ENCODE measurements at places on chromosomes 3 and 15.

GRCh38 chr3:57274845-57275244 lies 17.6 kb downstream of the ASB14 start:
- no peak for DNase-seq

- DNase-seq: no peak
These were observed 189.3 kb downstream of the SV2B start for GRCh38 chr15:91289324-91289723.

DNA sequence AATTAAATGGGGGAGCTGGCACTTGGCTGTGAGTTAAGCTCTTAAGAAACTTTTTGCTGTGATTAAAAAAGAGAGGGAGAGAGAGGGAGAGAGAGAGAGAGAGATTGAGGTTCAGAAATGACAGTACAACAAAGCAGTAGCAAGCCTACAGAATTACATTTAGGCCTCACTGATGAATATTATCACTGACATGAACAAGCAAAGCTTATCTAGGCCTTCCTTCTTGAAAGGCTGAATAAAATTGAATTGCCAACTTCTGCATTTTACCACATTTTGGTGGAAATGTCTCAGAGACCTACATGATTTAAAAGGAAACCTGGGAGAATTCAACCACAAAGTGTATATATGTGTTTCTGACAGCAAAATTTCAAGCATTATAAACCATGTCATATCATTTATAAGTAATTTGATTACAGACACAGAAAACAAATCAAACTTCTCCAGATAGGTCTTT lies 530.8 kb downstream of the SOX2 start:
- DNase-seq: no peak

DNA sequence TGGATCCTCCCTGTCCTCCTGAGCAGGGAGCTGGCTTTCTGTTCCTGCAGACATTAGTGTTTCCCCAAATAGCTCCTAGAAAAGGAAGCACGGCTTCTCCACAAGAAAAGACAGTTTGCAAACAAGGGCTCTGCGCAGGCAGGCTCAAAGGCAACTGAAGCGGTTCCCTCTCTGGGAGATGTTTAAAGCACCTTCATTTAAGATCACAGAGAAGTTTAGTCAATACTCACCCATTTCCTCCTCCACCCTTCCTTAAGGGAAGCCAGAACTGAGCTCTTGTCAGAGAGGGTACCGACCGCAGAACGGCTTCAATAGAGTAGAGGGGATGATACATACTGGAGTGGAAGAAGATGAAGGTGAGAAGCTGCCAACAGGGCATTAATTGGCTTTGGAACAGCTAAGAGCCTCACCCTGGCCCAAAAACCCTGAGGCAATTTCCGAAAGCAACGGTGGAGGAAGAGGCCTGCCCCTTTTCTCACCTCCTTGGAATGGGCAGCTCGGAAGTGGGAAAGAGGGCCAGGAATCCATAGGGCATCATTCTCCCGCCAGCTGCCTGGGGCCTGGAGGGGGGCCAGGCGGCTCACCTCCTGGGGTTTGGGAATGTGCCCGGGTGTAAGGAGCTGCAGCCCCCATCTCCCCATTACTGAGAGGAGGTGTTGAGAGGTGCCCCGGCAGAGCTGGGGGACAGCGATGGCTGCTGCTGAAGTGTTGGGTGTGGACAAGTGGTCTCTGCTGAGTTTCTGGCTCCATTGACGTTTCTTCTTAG lies 4.8 kb upstream of the EPHB3 start:
- DNase-seq: no peak

- DNase-seq: no peak
These were observed 31.9 kb downstream of the STARD5 start for GRCh38 chr15:81291916-81292522.

- no peak for DNase-seq
These were observed 239.7 kb downstream of the UACA start for GRCh38 chr15:70523616-70524015.

- no peak for DNase-seq
These were observed 207.7 kb upstream of the PDZRN3 start for GRCh38 chr3:73832426-73832825.

DNA sequence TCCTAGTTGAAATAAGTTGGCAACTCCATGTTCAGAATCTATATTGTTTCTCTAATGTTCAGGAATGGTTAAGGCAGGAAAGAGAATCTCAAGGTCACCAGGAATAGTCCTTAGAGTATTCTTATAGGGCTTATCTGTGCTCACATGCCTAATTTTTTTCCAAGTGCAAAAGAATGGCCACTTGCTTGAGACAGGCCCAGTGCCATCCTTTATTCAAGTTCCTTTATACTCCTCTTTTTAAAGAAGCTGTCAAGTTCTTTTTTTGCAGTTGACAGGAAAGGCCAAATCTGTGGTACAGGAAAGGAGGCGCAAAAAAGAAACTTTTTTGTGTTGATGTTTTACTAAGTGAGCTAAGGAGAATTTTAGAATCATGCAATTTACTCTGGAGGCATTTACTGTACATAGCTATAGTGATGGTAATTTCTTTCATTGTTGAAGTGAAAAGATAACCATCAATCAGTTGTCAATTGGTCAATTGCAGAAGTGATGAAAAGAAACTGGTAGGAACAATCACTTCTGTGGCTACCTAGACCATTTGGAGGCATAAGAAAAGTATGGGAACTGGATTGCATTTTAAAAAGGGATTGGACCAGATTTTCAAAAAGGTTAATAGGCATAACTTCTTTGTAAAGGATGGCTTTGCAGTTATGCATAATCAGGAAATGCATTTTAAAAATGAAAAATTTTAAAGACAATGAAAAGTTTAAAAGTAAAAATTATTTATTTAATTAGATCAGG lies 102.5 kb upstream of the SOX2 start:
- no peak for DNase-seq

DNA sequence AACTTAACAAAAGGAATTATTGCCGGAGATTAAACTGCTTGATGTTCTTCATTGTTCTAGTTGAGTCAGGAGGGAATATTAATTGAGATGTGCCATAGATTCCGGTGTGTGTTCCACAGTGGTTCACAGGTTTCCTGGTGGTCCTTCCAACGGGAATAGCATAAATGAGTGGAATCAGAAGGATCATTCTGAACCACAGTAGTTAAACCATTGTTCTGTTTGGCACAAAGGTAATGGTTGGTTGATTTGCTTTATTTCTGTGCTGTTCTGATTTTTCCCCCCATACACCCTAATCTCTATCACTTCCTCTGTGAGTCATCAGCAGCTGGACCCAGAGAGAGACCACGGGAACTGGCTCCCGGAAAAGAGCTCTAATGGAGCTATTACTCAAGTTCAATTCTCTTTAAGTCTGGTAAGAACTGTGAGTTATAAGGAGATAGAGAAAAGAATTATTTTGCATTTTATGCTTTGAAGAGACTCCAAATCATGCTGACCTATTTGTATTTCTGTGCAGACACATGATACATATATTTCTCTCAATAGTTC lies 627.2 kb downstream of the ZIC1 start:
- peak; percentile 31 for DNase-seq

DNA sequence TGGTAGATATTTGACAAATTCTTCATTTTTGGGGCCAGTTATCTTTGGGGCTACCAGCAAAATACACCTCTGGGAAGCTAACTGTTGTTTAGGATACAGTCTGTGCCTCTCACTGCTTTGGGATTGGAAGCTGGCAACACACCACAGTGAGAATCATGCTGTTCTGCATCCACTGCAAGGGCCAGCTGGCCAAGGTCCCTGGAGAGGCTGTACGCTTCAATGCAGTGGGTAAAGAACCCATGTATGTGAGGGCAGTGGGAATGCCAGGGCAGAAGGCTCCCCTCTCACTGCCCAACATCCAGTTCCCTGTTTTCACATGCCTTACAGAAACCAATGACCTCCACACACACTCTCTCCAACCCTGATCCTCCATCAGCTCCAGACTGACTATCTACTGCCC lies 20.1 kb downstream of the ZDHHC3 start:
- DNase-seq: no peak

GRCh38 chr3:136390574-136390973 lies 140.4 kb downstream of the PCCB start:
- DNase-seq: no peak

DNA sequence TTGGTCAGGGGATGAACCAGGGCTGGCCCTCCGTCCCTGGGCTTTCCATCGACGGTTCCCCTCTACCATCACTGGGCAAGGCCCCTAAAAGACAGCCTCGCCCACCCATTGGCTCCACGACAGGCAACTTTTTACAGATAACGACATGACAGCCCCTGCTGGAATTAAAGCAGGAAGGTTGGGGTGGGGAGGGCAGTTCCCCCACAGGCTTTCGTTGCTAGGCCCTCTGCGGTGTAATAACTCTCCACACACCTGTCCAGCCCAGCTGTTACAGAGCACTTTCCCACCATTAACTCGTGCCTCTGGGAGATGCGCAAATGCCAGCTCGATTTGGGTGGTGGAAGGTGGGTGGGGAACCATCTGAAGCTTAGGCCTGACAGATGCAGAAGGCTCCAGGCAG lies 264.2 kb upstream of the TLE3 start:
- DNase-seq: no peak

DNA sequence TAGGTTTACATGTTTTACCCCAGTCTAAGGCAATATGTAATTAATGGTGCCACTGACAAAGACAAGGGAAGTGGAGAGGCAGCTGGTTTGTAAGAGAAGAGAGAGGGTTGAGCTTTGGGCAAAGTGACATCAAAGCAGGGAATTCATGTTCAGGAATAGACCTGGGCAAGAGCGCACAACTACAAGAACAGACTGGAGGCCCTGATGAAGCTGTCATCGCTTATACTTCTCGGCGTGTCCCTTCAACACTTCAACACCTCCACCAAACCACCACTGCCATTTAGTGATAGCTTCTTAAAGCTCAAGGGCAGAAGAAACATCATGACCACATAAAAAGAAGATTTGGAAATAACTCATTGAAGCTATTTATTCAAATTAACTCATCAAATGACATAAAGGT lies 19.6 kb upstream of the KNG1 start:
- no peak for DNase-seq

- peak; percentile 97 for DNase-seq
These were observed at the start of gene ISL2 for GRCh38 chr15:76336254-76337058. Gene ISL2 (plus strand): TSS chr15:76336773. CDS start chr15:76336884, 111 bp downstream.

DNA sequence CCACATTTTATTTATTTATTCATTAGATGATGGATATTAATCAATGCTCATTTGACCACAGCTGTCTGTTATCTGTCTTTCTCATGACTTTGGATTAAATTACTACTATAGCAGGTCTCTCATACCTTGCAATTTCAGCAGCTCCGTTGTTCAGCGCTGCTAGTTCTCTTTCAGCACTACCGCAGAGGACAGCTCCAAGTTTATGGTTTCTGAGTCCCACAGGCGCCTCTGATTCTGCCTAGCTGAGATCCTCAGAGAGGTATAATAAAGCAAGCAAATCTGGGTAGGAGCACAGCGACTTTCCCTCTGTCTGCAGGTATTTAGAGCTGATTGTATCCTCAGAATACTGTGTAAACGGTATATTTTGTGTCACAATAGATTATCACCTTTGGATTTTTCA lies 204.9 kb downstream of the CNTN4 start:
- peak; percentile 38 for DNase-seq

- DNase-seq: no peak
These were observed 24.3 kb downstream of the PLA2G4F start for GRCh38 chr15:42131826-42132806.

DNA sequence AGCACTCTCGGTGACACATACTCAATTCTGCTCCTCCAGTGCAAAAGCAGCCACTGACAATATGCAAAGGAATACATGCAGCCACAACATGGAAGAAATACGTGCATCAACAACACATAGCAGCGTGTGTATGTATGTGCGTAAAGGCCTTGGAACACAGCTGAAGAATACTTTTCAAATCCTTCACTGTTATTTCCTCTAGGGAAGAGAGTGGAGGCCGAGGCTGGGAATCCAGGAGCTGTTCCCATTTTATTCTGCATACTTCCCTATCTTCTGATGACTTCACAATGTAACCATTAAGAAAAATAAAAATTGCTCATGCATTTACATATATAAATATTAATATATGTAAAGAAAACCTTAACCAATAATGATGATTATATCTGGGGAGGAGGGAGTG lies 36.6 kb upstream of the MGLL start:
- DNase-seq: no peak

DNA sequence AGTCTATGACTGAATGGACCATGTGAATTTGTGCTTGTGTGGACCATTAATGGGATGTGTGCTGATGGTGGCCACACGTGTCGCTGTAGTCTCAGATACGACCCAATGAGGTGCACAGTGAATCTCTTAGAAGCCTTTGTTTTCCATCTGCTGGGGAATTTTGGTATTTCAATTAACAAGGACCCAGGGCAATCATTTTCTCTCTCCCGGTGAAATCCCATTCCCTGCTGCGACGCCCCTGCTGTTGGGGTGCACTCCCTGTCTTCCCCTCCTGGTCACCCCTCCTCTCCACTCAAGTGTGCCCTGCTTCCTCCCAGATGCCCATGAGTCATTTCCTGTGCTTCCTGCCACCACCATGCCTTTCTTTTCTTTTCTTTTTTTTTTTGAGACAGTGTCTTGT lies 32.7 kb downstream of the EBLN2 start:
- no peak for DNase-seq

DNA sequence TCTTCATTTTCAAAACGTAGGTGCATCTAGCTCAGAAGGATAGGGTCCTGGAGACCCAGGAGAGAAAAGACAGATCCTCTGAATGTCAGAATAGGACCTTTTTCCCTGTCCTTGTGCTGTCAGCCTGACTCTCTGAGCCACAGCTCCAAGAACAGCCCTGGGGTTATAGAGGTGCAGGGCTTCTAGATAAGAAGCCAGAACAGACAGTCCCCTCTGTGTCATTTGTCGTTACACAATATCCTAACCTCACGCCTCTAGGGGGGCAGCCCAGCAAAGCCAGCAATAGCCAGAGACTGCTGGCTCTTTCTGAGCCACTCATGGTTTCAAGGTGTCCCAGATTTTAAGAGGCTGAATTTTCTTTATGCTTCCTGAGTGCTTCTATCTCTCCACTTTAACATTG lies 153.2 kb upstream of the THBS1 start:
- peak; percentile 72 for DNase-seq

- DNase-seq: peak; percentile 41
These were observed 133.4 kb upstream of the SMAD3 start for GRCh38 chr15:66931768-66932633.

DNA sequence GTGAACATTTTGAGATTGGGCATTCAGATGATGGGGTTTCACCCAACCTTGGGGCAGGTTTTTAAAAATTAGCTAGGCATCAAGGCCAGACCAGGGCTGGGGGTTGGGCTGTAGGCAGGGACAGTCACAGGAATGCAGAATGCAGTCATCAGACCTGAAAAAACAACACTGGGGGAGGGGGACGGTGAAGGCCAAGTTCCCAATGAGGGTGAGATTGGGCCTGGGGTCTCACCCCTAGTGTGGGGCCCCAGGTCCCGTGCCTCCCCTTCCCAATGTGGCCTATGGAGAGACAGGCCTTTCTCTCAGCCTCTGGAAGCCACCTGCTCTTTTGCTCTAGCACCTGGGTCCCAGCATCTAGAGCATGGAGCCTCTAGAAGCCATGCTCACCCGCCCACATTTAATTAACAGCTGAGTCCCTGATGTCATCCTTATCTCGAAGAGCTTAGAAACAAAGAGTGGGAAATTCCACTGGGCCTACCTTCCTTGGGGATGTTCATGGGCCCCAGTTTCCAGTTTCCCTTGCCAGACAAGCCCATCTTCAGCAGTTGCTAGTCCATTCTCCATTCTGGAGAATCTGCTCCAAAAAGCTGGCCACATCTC lies 6.1 kb downstream of the RHO start:
- no peak for DNase-seq

GRCh38 chr15:65189102-65189740 lies 4.1 kb upstream of the CLPX start:
- peak; percentile 71 for DNase-seq

GRCh38 chr15:67413770-67414390 lies 107.1 kb upstream of the C15orf61 start:
- DNase-seq: peak; percentile 79

GRCh38 chr15:74845581-74845980 lies 2.6 kb upstream of the ULK3 start:
- no peak for DNase-seq

- no peak for DNase-seq
These were observed 26.0 kb downstream of the SORD start for GRCh38 chr15:45048794-45049631.

Data from myocyte (in vitro differentiated cells).